ENCODE measurements at places on chromosomes 2 and 18.
A peak's percentile ranks its signal among the peaks of the same experiment; 100 is the strongest.

DNA sequence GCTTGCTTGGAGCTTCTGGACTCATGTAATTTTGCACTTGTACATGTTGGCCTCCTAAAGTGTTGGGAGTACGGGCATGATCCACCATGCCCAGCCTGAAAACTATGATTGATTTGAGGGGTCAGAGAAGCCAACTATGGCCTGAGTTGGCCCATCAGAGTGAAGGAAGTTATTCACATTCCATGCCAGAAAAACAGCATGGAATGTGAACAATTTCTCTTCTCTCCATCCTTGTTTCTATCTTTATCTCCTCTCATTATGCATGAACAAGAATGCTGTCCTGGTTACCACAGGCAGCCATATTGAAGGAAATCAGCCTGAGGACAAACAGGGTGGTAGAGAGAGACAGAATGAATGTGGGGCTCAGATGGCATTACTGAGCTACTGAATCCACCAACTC is 3.5 kb upstream of the CD226 start:
- DNase-seq, result no peak

DNA sequence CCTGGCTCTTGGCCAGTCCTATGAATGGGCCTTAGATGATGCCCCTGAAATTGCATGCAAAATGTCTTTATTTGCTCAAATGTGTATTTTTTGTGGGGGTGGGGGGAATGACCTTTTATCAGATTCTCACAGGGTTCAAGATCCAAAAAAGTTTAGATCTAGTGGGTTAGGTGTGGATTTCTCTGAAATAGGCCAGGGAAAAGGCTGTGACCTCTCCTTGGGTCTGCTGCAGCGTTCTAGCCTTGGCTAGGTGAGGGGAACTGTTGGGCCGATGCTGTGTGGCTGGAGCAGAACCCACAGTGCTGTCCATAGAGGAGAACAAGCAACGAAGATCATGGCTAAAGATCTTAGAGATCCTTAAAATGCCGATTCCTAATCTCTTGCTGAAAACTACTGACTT is 130.4 kb upstream of the IL1R2 start:
- no peak for DNase-seq

DNA sequence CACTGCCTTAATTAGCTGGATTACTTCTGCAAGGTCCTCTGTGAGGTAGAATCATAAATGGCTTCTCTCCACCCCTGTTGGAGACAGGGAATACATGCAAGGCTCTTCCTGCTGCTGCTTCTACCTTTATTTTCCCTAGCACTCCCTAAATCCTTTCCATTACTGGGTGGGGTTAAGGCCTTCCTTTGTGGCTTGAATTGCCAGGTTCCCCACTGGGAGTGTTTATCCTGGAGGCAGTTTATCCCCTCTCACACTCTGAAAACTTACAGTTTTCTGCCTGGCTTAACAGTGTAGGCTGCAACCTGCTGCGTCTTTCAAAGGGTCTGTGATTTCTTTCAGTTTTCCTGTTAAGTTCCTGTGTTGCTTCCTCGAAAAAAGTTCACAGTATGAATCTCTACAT is 1062.3 kb upstream of the CRIM1 start:
- no peak for DNase-seq

GRCh38 chr2:213766062-213766461 is 481.8 kb downstream of the SPAG16 start:
- DNase-seq, result no peak

- DNase-seq, result no peak
Observed at GRCh38 chr2:54685263-54685775, 38.1 kb upstream of the EML6 start.

DNA sequence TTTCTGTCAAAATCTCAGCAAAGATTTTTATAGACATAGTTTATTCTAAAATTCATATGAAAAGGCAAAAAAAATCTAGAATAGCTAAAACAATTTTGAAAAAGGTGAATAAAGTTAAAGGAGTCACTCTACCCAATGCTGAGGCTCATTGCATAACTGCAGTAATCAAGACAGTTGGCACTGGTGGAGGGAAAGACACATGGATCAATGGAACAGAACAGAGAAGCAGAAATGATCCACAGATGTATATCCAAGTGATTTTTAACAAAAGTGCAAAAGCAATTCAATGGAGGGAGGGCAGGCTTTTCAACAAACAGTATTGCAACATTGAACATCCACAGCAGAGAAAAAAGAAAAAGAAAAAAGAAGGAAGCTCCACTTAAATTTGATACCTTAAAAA is 162.8 kb downstream of the RBM43 start:
- no peak for DNase-seq

DNA sequence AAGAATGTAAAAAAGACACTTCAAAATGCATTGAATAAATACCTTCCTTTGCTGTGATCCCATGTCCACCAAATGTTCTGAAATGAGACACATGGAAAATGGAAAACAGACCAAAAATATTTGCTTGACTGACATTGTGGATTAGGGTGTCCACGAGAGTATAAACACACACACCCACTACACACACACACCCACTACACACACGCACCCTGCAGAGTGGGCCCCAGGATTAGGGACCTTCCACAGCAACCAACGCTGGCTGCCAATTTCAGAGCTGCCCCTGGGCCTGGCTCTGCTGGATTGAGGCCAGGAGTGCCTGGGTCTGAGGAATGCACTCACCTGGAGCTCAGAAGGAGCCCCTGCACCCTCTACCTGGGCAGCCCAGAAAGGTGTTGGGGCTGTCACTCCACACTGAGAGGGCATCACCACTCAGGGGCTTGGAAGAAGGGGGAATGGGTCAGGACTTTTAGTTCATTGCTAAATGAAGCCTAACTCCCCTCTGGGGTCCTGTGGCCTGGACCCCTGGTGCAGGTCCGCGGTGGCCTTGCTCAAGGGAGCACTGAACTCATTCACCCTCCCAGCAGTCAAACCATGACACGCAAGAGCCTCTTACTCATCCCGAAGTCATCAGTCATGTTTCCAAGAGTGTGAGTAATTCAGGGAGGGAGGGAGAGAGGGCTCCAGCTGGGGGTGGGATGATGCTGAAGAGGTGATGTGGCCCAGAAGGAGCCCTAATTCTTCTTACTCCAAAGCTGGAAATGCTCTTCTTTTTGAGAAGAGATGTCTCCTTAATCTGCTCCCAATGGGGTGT is 50.2 kb upstream of the PLB1 start:
- DNase-seq, result peak; percentile 85

DNA sequence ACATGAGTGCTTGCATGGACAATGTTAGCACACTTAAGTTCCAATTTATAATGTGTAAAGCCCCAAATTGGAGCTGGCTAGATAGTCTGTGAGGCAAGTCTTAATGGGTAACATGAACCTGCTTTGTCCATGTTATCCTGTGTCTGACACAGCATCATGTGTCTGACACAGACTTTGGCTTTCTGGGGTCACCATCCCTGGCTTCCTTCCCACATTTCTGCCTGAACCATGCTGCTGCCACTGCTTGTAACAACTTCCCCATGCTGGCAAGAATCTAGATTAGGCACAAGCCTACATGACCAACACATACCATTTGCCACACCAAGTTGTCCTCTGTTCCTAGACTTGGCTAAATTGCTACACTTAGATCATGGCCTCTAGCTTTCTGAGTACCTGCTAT is 49.8 kb upstream of the ZBTB7C start:
- no peak for DNase-seq

- DNase-seq, result no peak
Observed at GRCh38 chr2:206092297-206092696, 6.3 kb upstream of the INO80D start.

DNA sequence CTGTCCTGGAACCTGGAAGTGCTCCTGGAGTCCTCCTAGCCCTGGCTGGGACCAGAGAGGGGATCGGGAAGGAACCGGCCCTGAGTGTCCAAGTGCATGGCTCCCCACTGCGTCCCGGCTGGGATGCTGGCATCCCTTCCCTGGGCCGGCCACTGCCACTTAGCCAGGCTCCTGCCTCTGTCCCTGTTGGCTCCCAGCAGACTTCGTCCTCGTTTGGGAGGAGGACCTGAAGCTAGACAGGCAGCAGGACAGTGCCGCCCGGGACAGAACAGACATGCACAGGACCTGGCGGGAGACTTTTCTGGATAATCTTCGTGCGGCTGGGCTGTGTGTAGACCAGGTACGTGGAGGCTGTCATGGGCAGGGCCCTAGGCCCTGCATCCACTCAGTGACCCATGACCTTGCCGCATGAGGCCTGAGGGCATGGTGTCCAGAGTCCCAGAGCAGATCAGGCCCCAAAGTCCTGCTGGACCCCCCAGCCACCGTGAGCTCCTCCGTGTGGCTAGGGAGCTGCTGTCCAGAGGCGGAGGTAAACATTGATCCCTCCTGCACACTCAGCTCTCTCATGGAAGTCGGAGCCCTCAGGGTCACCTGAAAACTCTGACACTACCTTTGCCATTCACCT is 7.1 kb downstream of the ANO7 start:
- no peak for DNase-seq

DNA sequence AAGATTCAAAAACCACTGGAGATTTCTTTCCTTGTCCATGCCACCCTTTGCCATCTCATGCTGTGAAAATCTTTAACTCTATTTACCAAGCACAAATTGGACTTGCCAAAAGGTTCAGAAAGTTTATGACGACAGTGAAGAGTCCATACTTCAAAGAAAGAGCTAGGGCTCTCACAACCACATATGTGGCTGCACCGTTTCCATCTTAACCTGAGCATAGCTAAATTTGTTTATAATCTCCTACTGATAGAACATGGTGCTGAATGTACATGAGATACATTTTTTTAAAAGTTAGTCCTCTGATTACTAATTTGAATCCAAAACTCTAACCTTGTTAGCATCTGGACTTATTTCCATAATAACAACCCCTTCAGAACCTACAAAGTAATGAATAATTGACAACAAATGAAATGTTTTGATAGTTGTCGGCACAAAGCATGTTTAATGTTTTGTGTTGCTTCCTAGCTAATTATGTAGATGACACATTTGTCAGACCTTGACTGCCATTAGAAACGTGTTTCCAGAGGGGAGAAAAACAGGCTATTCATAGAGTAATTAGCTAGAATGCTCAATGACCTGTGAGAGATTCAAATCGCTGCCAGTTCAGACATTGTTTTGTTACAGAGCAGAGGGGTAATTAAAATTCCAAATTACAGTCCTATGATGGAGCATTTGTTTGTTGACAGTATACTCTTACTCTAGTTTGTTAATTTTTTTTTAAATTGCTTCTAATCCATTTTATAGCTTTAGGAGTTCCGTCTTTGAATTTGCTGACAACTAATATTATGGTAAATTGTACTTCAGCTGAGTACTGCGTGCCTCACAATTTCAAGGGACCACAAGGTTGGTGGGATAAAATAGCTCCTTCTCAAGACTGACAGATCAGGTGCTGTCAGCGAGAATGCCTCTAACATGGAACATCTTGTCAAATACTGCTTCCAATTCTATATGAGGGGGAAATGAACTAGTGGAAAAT is 31.8 kb downstream of the ARHGAP15 start:
- no peak for DNase-seq

DNA sequence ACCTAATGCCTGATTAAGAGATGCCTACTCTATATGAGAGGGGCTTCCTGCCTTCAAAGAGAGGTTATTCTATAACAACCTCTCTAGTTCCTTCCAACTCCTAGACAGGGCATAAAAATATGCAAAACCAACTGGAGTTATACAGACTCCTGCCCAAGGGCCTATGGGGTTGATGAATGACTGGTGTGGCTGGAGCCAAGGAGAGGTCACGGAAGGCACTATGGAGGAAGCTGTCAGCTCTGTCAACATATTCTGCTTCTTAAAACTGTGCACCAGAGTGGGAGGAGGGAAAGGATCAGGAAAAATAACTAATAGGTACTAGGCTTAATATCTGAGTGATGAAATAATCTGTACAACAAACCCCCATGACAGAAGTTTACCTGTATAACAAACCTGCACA is 120.9 kb upstream of the CDC42EP3 start:
- DNase-seq, result no peak

DNA sequence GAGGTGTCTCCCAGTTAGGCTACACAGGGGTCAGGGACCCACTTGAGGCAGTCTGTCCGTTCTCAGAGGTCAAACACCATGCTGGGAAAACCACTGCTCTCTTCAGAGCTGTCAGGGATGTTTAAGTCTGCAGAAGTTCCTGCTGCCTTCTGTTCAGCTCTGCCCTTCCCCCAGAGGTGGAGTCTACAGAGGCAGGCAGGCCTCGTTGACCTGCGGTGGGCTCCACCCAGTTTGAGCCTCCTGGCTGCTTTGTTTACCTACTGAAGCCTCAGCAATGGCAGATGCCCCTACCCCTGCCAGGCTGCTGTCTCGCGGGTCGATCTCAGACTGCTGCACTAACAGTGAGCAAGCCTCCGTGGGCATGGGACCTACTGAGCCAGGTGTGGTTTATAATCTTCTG is 346.3 kb downstream of the CELF4 start:
- DNase-seq, result no peak

DNA sequence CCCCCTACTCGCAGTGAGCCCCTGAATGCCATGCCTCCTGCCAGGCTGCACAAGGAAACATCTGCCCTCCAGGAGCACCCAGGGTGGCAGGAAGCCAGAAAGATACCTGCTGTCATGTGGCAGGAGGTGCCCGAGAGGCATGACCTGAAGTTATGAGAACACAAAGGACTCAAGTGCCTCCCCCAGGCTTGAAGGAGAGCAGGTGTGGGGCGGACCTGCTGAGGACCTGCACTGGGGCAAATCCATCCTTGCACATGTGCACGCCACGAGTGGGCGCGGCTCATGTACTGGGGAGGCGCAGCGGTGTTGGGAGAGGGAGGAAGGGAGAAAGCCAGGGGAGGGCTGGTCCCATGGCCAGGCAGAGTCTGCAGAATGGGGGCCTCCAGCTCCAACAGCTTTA is 26.9 kb downstream of the SDC1 start:
- no peak for DNase-seq

DNA sequence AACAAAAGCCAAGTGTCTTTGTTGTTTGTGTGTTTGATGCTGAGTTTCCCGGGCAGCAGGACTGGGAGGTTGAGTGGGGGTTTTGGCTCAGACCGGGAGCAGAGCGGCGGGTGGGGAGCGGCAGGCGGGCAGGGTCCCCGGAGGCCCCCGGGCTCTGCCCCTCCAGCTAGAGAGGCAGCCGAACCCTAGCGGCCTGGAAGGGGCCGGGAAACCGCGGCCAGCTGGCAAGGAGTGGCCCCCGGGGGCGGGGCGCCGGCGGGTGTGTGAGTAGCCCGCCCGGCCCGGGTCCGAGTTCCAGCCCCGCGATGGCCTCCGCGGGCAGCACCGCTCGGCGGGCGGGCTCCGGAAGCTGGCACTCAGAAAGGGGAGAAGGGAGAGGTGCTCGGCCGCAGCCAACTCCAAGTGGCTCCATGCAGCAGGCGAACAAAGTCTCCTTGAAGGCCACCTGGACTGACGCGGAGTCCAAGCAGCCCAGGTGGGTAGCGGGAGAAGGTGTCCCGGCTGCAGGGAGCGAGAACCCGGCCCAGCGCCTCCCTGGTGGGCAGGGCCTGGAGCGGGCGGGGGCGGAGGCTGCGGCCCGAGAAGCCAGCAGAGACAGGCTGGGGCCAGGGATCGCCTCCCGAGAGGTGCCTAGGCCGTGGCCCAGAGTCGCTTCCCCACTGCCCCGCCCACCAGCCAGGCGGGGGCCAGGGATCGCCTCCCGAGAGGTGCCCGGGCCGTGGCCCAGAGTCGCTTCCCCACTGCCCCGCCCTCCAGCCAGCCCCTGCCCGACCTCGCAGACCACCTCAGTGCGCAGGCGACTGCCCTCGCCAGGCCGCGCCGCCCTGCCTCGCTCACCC is at the start of gene ANKRD53:
Gene ANKRD53, plus strand, starts transcription at position 290 of the 839 bp plus-strand sequence. Its CDS starts 16 bp downstream, at position 306.
- DNase-seq, result no peak

Measured in HFF-Myc (cell line).